Activated CD4-positive, alpha-beta memory T cell treated with anti-CD3 and anti-CD28 coated beads, Interleukin-2, amount 10 ng/mL, durations not matched to agents 7 days and 5 days (primary cell): ENCODE measurements at places on chromosomes 1 and 21. TPM values are rescaled to one million over a fixed set of nuclear protein-coding genes. Genes with fewer than 3 reads are reported as not detected.

GRCh38 chr1:114368560-114369255 lies 142.3 kb downstream of the TRIM33 start:
- no peak overlapping the region for H3K27ac ChIP-seq
- H3K4me1 ChIP-seq = no peaks in the 10 kb centered on the region
- no peaks in the 10 kb centered on the region for H3K36me3 ChIP-seq
- H3K27me3 ChIP-seq = peaks cover 3% of the 10 kb centered on the region

CYP4A22 gene
- not detected for total RNA-seq

- H3K27me3 ChIP-seq = no peaks in the 10 kb centered on the region
- H3K4me3 ChIP-seq = no peak overlapping the region
- no peak overlapping the region for H3K27ac ChIP-seq
Observed at GRCh38 chr1:35834218-35834617, 26.4 kb downstream of the AGO4 start.

CHI3L1 gene
- not detected for total RNA-seq

LEFTY1 gene
- total RNA-seq = not detected

DNA sequence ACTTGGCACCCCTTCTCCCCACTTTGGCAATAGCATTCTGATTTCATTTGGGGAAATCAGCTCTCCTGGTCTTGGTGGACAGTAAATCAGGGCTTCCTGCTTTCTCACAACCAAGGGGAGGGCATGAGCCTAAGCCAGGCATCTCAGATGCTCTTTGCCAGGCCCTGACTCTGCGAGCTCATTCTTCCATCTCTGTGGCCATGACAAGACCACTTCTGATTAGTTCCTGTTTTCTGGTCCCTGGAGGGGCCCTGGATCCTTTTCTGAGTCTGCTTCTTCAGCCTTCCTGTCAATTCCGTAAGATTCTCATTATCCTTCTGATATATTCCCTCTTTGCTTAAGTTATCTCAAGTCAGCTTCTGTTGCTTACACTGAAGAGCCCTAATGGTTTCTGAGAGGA lies 210.4 kb downstream of the HIVEP3 start:
- H3K4me3 ChIP-seq = no peak overlapping the region
- no peak for DNase-seq
- peaks cover 3% of the 10 kb centered on the region for H3K36me3 ChIP-seq

GRCh38 chr1:42003433-42003832 lies 84.7 kb upstream of the HIVEP3 start:
- no peak for DNase-seq
- H3K27ac ChIP-seq = no peak overlapping the region
- no peaks in the 10 kb centered on the region for H3K36me3 ChIP-seq
- H3K27me3 ChIP-seq = no peaks in the 10 kb centered on the region
- H3K4me3 ChIP-seq = no peak overlapping the region
- peaks cover 1% of the 10 kb centered on the region for H3K4me1 ChIP-seq

LDLRAP1 gene
- total RNA-seq = 27.7 TPM

DNA sequence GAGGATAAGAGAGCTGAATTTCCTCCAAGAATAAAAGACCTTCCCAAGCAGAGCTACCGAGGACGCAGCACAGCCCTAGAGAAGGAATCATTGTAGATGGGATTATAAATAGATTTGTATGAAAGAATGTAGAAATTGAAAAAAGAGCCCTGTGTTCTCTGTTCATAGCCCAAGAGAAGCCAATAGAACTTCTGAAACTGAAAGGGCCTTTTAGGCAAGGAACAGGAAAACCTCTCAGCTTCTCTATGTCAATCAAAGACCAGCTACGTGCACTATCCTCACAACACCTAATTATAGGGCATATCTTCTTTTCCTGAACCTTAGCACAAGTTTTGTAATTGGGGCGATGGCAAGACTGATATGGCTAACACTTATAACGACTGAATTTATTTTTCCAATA lies 192.4 kb upstream of the RNPC3 start:
- H3K4me1 ChIP-seq = no peaks in the 10 kb centered on the region
- DNase-seq = no peak
- H3K27ac ChIP-seq = no peak overlapping the region
- no peaks in the 10 kb centered on the region for H3K36me3 ChIP-seq
- no peak overlapping the region for H3K4me3 ChIP-seq

- no peak overlapping the region for H3K27ac ChIP-seq
- DNase-seq = no peak
- H3K4me3 ChIP-seq = peak overlapping the region; percentile 49
- no peaks in the 10 kb centered on the region for H3K36me3 ChIP-seq
- H3K4me1 ChIP-seq = peaks cover 26% of the 10 kb centered on the region
Observed at GRCh38 chr1:34865573-34865972, 6.0 kb upstream of the SMIM12 start.

DNA sequence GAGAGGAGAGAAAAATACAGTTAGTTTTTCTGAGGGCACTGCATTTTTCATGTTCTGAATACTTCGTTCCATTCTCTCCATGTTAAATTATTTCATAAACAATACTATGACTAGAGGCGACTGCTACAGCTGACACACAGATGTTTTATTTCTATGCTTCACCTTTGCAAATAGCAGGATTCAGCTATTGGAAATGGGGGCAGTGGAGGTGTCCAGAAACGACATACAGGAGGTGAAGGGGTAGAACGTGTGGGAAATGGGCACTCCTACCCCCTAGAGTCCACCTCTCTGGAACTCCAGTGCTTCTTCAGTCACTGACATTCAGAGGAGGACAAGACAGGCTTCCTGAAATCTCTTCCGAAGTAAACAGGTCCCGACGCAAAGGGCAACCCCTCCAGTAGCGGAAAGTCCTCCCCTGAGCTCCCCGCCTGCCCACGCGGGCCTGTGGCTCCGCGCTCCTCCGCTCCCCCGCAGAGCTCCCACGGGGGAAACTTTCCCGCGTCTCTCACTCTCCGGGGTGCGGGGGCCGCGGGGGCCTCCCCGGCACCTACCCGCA lies 480 bp downstream of the DPYD start:
- H3K4me3 ChIP-seq = peak overlapping the region; percentile 86
- no peaks in the 10 kb centered on the region for H3K27me3 ChIP-seq
- H3K27ac ChIP-seq = peak overlapping the region; percentile 97
- DNase-seq = no peak

NLRP3 gene
- 0.40 TPM for total RNA-seq

GRCh38 chr1:216640100-216640499 lies 83.1 kb downstream of the ESRRG start:
- no peak overlapping the region for H3K4me3 ChIP-seq
- no peak overlapping the region for H3K27ac ChIP-seq
- no peaks in the 10 kb centered on the region for H3K36me3 ChIP-seq
- H3K4me1 ChIP-seq = no peaks in the 10 kb centered on the region

GRCh38 chr1:30729901-30730300 lies 6.5 kb upstream of the MATN1 start:
- H3K27me3 ChIP-seq = no peaks in the 10 kb centered on the region
- no peak for DNase-seq
- H3K36me3 ChIP-seq = peaks cover 25% of the 10 kb centered on the region
- H3K4me1 ChIP-seq = peaks cover 9% of the 10 kb centered on the region
- H3K27ac ChIP-seq = no peak overlapping the region

GRCh38 chr1:2526824-2527555 lies 594 bp upstream of the PANK4 start:
- H3K4me3 ChIP-seq = peak overlapping the region; percentile 34
- peak; percentile 63 for DNase-seq
- peaks cover 26% of the 10 kb centered on the region for H3K36me3 ChIP-seq
- H3K27me3 ChIP-seq = peaks cover 25% of the 10 kb centered on the region
- H3K4me1 ChIP-seq = peaks cover 51% of the 10 kb centered on the region

C1orf50 gene
- total RNA-seq = 7.1 TPM

GRCh38 chr1:145922266-145922665 lies 3.7 kb upstream of the PEX11B start:
- no peaks in the 10 kb centered on the region for H3K27me3 ChIP-seq
- H3K4me3 ChIP-seq = no peak overlapping the region
- DNase-seq = no peak

CFHR4 gene
- total RNA-seq = not detected

DNA sequence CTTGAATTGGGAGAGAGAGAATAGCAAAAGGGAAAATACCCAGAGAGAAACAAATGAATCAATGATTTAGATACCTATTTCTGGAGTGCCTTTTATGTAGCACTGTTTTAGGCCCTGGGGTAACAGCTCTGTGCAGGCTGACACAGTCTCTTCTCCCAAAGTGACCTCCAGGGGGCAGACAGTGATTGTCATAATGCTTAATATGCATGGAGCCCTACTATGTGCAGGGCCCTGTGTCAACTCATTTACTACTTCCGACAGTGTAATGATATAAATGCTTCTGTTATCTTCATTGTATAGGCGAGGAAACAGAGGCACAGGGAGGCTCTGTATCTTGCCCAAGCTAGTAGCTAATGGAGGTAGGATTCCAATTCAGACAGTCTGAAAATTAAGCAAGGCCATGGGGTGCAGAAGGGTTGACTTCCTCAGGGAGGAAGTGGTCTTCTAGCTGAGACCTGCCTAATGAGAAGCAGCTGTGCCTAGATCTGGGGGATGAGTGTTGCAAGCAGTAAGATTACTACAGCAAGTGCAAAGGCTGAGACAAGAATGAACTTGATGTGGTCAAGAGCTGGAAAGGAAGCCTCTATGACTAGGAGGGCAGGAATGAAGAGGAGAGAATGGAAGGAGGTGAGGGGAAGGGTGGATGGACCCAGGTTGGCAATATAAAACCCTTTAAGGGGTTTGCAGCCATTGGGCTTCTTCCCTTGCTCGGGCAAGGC lies 16.2 kb upstream of the SERINC2 start:
- H3K4me1 ChIP-seq = peaks cover 16% of the 10 kb centered on the region
- H3K36me3 ChIP-seq = no peaks in the 10 kb centered on the region
- H3K27ac ChIP-seq = no peak overlapping the region
- H3K27me3 ChIP-seq = peaks cover 7% of the 10 kb centered on the region
- no peak overlapping the region for H3K4me3 ChIP-seq
- no peak for DNase-seq

HAPLN2 gene
- total RNA-seq = not detected

MARK1 gene
- total RNA-seq = not detected

GRCh38 chr1:186424539-186424938 lies 36.4 kb downstream of the PDC start:
- no peak for DNase-seq
- no peaks in the 10 kb centered on the region for H3K27me3 ChIP-seq
- peaks cover 21% of the 10 kb centered on the region for H3K4me1 ChIP-seq
- no peak overlapping the region for H3K4me3 ChIP-seq

DNA sequence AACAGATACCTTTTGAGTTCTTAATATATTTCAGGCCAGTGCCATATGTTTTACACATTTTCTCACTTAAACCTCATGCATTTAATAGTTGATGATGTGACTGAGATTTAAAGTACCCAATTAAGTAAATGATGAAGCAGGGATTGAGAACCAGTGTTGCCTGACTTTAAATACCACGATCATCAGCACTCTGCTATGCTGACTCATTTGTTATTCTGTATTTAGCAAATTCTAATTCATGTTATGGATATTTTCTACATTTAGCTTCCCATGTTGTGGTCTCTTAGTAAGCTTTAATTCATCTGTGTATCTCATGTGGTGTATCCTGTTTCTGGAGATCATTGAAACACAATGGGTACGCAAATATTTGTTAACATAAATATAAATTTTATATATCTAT lies 363.0 kb downstream of the PTBP2 start:
- no peaks in the 10 kb centered on the region for H3K27me3 ChIP-seq
- no peaks in the 10 kb centered on the region for H3K4me1 ChIP-seq
- H3K36me3 ChIP-seq = no peaks in the 10 kb centered on the region
- no peak overlapping the region for H3K4me3 ChIP-seq

DNA sequence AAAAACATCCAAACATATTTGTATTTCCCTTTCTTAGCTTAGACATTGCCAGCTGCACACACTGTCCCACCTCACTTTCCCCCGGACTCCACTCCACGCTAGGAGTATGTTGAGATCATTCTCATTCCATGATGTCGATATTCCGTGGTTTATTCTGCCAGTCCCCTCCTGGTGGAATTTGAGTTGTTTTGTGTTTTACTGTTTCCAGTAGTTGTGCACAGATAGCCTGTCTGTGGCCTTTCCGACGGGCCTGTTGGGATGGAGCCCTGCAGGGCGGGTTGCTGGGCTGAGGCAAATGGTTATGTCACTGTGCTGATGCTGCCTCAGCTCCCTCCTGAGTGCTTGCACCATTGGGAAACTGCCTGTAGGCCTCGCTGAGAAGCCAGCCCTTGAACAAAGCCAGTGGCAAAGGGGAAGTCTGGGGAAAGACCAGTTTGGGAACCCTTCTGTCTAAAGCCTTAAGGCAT lies 12.8 kb downstream of the TRAPPC10 start:
- peaks cover 65% of the 10 kb centered on the region for H3K4me1 ChIP-seq
- H3K36me3 ChIP-seq = peaks cover 31% of the 10 kb centered on the region
- DNase-seq = no peak
- H3K27me3 ChIP-seq = no peaks in the 10 kb centered on the region
- H3K27ac ChIP-seq = no peak overlapping the region
